Activated CD4-positive, alpha-beta T cell treated with anti-CD3 and anti-CD28 coated beads, Interleukin-2, amount 50 U/mL, for 16 hours (primary cell): ENCODE measurements at places on chromosomes 4 and X.

DNA sequence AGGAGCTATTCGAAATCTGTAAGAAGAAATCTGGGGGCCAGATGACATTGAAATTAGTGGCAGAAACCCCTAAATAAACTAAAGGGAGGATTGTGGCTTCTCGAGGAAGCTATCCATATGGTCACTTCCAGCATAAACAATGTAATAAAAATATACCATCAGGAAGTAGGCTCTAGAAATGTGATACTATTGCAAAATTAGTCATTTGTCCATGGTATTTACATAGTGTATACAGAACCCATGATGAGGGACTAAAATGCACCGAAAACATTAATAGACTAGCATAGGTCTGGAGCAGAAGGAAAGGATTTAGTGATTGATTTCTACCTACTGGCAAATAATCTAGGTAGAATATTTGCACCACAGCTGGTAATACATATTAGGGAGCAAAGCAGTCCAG is 1344.0 kb downstream of the FSTL5 start:
- DNase-seq = no peak

GRCh38 chr4:51958199-51958968 is 61.8 kb downstream of the LRRC66 start:
- no peak for DNase-seq

DNA sequence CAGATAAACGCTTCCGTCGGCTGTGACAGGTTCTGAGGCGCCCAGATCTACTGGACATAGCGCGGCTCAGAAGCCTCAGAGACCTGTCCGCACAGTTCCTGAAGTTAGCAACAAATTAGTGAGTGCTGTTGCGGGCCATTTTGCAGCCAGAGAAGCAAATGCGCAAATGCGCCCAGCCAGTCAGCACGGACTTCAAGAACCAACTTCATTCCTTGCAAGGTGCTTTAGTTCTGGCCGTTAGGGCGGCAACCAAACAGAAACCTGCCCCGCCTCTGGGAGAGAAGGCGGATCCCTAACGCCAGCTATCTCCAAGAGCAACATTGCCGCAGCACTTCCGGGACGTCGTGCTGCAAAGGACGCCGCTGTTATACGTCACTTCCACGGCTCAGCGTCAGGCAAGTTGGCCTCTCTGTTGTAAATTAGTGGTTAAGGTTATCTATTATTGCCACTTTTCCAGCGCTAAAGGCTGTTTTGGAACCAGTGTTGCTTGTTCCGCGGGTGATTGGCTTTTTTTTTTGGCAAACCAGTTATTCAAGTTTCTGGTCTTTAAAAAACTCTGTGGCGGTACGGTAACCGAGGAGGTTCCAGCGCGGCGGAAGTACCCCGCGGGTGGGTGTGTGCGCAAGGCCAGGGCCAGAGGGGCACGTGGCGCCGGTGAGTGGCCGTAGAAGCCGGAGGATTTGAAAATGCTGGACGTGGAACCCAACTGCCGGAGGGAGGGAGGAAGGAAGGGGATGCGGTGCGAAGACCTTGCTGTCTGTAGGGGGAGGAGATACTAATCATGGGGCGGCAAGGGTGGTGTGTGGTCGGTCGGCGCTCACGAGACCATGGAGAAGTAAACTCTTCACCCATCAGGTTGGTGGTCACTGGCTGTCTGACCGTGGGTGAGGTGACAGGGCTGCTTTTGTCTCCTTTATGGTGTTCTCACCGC is at the start of gene GAR1:
Gene GAR1 (plus strand): TSS at position 612 of the 931 bp plus-strand sequence. CDS start 403 bp downstream, outside the sequence.
- DNase-seq = peak; percentile 95

DNA sequence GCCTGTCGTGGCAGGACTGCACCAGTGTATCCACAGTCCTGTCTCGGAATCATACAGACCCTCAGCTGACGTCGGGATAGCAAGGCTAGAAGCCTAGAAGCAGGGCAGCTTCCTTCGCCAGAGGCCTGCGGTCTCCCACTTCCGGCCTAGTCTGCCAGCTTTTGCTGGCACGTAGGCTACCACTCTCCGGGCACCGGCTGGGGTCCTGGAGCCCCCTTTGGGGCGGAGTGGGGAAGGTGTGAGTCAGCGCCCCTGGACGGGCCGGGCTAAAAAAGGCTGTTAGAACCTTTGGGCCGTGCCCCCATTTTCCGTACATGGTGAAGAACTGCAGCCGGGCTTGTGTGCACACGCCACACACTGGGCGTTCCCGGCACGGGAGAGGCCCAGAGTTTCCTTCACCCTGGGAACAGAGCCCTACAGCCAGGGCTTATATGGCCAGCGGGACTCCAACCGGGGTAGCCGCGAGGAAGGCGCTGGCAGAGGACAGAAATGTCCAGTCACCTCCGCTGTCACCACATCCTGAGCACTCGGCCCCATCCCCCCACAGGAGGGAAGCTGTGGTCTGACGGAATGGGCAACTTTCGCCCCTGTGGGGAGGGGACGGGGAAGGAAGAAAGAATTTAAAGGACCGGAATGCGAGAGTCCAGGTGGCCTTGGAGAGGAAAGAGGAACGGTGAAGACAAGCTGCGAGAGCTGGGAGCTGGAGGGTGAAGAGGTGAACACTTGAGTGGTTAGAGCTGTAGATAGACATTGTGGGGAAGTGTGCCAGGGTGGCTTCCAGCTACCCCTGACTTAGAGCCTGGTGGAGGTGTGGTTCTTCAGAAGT is 4.6 kb downstream of the MAGIX start:
- peak; percentile 80 for DNase-seq

DNA sequence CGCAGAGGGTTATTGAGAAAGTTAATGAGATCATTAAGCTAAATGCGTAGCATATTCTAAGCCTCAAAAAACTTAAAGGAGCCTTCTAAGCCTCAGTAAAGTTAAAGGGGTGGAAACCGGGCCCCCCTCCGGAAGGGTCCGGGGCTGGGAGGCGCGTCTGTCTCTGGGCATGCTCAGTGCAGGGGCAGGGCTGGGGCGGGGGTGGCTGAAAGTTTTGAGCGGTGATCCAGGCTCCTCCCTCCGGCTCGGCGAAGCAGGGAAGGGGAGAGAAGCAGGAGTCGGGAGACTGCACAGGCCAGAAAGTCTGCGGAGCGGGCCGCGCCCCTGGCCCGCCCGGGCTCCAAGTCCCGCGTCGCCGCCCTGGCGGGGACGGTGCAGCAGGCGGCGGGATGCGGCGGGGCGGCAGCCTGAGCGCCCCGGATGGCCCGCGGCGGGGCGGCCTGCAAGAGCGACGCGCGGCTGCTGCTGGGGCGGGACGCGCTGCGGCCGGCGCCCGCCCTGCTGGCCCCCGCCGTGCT is at the start of gene EVC:
Gene EVC (plus strand): TSS at position 241 of the 518 bp plus-strand sequence. CDS start 180 bp downstream, at position 421.
- DNase-seq = peak; percentile 41

DNA sequence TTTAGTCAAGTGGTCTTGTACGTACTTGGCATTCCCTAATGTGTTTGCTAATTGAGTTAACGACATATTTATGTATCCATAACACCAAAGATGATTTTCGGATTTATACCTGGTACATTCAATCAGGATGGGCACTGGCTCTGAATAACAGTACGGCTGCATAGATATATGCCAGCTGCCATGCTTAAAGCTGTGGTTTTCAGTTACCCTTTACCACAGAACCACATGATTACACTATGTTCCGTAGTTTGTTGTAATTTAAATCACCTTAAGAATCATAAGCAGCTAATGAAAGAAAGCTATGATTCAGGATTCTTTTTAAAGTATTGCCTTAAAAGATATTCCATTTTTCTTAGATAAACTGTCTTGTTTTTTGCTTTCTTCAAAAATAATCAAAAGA is 53.6 kb downstream of the FIP1L1 start:
- peak; percentile 56 for DNase-seq

- no peak for DNase-seq
Measured at GRCh38 chr4:108172231-108172752, 3.6 kb upstream of the LEF1 start.

GRCh38 chr4:15149234-15149838 is 147.1 kb downstream of the CPEB2 start:
- peak; percentile 21 for DNase-seq

- DNase-seq = no peak
Measured at GRCh38 chr4:76704133-76704881, 193.6 kb downstream of the SOWAHB start.

DNA sequence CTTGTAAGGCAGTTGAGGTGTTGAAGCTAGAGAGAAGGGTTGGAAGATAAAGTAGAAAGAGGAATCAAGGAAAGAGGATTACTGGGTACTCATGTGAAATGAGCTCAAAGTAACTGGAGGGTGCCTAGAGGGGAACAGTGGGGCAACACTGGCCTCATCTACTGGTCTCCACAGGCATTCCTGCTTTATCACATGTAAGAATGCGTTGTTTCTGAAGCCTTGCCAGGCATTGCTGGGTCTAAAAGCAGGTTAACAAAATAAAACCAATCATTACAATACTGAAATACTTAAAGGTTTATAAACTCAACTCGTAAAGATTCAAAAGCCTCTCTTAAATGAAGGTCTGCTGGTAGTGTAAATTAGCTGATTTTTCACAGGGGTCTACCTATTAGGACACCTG is 96.0 kb downstream of the FANCB start:
- no peak for DNase-seq

GRCh38 chr4:27428661-27429060 is 568.0 kb downstream of the STIM2 start:
- no peak for DNase-seq

- no peak for DNase-seq
Measured at GRCh38 chr4:127846061-127846460, 34.6 kb upstream of the PLK4 start.

DNA sequence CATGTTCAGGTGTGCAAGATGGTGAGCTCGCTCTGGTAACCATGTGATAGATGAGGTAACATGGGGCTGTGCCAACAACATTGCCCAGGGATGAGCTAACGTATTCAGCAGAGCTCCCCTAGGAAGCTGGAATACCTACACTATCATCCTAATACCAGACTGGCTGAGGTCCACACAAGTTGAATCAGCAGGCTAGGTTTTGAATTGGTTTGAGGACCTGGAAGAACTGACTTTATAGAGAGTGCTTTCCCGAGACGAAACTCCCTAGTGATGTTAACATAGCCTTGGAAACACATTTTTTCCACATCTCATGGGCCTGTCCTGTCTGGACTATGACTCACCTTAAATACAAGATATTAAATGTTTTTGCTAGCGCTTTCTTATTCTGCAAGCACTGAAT is 56.7 kb downstream of the IGFBP7 start:
- no peak for DNase-seq

- no peak for DNase-seq
Measured at GRCh38 chrX:137999071-137999470, 433.1 kb downstream of the ZIC3 start.

DNA sequence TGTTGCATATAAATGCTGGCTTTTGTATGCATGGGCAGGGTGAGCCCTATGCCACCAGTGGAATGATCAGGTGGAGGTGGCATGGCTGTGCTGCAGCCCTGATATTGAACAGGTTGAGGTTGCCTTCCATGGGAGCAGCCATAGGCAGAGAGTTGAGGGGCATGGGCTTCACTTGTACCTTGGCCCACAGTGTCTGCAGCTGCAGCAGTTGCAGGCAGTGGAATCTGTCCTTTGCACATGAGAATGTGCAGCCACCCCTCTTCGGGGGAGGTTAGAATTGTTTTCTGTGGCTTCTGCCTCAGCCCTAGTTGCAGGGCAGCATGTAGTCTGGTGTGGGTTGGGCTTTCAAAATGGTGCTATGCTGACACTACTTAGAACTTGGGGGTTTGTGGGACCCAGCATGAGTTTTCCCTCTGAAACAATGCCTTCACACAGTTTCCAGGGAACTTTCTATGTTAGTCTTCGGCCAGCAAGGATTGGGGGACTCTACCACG is 25.4 kb upstream of the VSIG1 start:
- no peak for DNase-seq

DNA sequence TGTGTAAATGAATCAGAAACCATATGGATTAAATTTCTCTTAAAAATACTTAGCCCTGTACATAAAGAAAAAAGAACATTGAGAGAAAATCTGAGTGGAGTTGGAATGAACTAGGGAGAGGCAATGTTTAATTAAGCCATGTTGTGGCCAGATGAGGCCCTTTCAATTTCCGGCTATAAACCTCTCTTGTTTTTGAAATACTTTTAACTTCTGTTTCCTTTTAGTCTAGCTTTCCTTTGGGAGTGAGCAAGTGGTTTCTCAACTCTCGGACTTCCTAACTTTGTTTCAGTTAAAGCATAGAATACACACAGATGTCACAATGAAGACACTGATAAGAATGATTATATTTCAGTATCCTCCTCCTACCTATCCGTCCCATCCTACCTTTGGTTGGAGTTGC is 197.2 kb downstream of the ARHGAP24 start:
- no peak for DNase-seq
